ENCODE measurements at places on chromosomes 12 and 14. TPM values are rescaled to one million over a fixed set of nuclear protein-coding genes. Genes with fewer than 3 reads are reported as not detected.

The HOXC9 gene
- total RNA-seq = 15.9 TPM

The CCDC196 gene
- not detected for total RNA-seq

The IL22 gene
- total RNA-seq = not detected

The HNF1A gene
- total RNA-seq = 3.9 TPM

The BCAT1 gene
- total RNA-seq = 10.5 TPM

The RDH12 gene
- not detected for total RNA-seq

The FLRT2 gene
- 3.9 TPM for total RNA-seq

The GSC gene
- 0.42 TPM for total RNA-seq

The CABP1 gene
- total RNA-seq = 0.21 TPM

The XRCC3 gene
- total RNA-seq = 29.6 TPM

The RASSF8 gene
- total RNA-seq = 9.0 TPM

The BICDL1 gene
- total RNA-seq = 4.7 TPM

The OR4N5 gene
- not detected for total RNA-seq

The GARIN6 gene
- total RNA-seq = not detected

The KITLG gene
- 14.2 TPM for total RNA-seq

The CD69 gene
- total RNA-seq = 0.16 TPM

The BATF gene
- total RNA-seq = not detected

The RDH5 gene
- 1.3 TPM for total RNA-seq

The TAC3 gene
- not detected for total RNA-seq

The RNASE7 gene
- total RNA-seq = not detected

The EID3 gene
- 7.3 TPM for total RNA-seq

The GPR132 gene
- total RNA-seq = 0.56 TPM

The DPF3 gene
- 0.06 TPM for total RNA-seq

The FITM1 gene
- not detected for total RNA-seq

The SLC7A8 gene
- total RNA-seq = 0.82 TPM

The SYT1 gene
- total RNA-seq = 5.2 TPM

The ASCL1 gene
- not detected for total RNA-seq

The TAPBPL gene
- total RNA-seq = 4.0 TPM

The ADCY6 gene
- 15.8 TPM for total RNA-seq

The TOMM20L gene
- total RNA-seq = not detected

The SRGAP1 gene
- 10.5 TPM for total RNA-seq

The LBHD2 gene
- total RNA-seq = not detected

The BRAP gene
- 12.9 TPM for total RNA-seq

The GPATCH2L gene
- total RNA-seq = 20.4 TPM

The RAPGEF3 gene
- 0.85 TPM for total RNA-seq

The RAD9B gene
- total RNA-seq = 0.09 TPM

The NACA gene
- 1,538 TPM for total RNA-seq

The WNT1 gene
- total RNA-seq = 0.24 TPM

The OR6C68 gene
- not detected for total RNA-seq

The MYF6 gene
- not detected for total RNA-seq

The JPH4 gene
- 0.07 TPM for total RNA-seq
